Large intestine (tissue), 12 donors: ENCODE measurements at places on chromosomes 16 and 17.
A peak's percentile ranks its signal among the peaks of the same experiment; 100 is the strongest.

DNA sequence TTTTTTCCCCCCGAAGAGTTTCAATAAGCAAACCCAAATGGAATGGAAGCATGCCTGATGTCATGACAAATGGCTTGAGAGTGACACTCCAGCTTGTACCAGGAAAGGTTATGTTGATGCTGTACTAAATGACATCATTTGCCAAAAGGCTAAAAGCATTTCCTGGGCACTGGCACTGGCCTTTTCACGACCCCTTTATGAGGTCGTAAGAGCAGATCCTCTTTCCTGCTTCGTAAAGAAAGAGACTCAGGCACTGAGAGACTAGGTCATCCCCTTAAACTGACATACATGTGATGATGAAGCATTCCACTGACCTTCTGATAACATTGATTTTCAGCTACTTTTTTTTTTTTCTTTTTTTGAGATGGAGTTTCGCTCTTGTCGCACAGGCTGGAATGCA is 30.5 kb downstream of the CEP295NL start:
- no peak for DNase-seq

GRCh38 chr17:81254955-81255717 is 16.0 kb downstream of the NDUFAF8 start:
- peak; percentile 87 for DNase-seq

DNA sequence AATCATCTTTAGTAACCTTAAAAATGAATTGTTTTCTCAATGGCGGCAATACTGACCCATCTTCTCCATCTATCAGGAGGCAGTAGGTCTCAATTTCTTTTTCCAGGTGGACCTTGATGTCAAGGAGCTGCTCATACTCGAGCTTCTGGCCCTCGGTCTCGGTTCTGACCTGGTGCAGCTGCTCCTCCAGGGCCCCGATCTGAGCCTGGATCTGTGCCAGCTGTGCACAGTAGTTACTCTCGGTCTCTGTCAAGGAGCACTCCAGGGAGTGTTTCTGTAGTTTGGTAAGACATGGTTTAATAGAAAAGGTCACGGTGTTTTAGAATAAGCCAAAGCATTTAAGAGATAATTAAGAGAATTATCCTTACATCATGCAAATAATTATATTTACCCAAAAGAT is 4.9 kb downstream of the KRT27 start:
- no peak for DNase-seq

GRCh38 chr16:90083139-90083538 is 6.0 kb upstream of the PRDM7 start:
- DNase-seq: no peak

- DNase-seq: no peak
These were observed 205.2 kb downstream of the RAB11FIP4 start for GRCh38 chr17:31596382-31597323.

GRCh38 chr17:41153856-41154255 is 4.2 kb upstream of the KRTAP4-5 start:
- no peak for DNase-seq

GRCh38 chr17:2050300-2051060 is 4.4 kb upstream of the HIC1 start:
- peak; percentile 67 for DNase-seq

- no peak for DNase-seq
These were observed 77.8 kb downstream of the WWP2 start for GRCh38 chr16:69839798-69840409.

GRCh38 chr16:78642621-78643285 is 543.3 kb downstream of the WWOX start:
- no peak for DNase-seq

- DNase-seq: no peak
These were observed 83.3 kb downstream of the ABHD15 start for GRCh38 chr17:29483503-29483902.

GRCh38 chr17:79407385-79407784 is 203.5 kb downstream of the RBFOX3 start:
- no peak for DNase-seq

DNA sequence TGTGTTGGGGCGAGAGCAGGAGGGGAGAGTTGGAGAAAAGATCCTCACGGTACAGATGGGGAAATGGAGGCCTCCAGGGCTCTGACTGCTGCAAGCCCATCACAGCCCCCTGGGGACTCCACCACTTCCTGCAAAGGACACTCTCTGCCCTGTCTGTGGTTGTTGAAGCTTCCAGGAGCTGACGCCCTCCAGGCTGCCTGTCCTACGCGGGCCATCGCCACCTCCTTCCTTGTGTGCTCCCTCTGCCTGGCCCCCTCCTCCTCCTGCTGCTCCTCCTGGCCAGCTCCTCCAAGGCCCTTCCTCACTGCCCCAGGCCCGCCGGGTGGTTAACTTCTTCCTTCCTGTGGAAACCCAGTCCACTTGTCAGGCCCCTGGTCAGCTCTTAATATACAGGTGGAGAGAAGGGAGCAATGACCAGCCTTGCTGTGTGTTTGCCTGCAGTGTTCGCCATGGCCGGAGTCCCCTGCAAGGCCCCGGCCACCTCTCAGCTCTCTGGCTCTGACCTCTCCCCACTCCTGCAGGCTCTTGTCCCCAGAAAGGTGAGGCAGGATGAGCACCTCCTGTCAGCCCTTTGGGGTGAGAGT is 18.4 kb upstream of the STAC2 start:
- no peak for DNase-seq

- peak; percentile 6 for DNase-seq
These were observed 110.1 kb downstream of the IRX3 start for GRCh38 chr16:54176376-54176901.

DNA sequence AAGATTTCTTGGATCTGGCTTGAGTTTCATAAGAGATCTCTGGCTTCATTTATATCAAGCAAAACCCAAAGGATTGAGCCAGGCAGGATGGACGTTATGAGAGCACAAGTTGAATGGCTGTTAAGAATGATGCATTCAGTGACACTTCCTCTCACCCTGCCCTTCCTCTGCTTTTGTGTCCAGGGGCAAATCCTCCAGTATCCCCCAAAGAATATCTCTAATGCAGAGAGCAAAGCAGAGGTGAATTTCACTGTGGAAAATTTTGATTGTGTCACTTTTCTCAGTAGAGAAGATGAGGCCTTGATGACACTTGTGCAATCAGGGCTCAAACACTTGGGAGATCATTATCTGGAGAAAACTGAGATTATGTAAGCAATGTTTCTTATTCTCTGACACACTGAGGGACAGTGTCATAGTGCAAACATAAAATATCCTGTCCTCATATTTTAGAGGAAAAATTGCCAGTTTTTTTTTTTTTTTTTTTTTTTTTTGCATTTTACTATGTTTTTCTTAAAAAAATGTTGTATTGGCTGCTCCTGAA is 25.3 kb downstream of the MARCHF10 start:
- DNase-seq: no peak

- no peak for DNase-seq
These were observed 67.8 kb downstream of the BMERB1 start for GRCh38 chr16:15502041-15502725.

GRCh38 chr16:83420206-83420760 is 387.5 kb upstream of the HSBP1 start:
- no peak for DNase-seq

- DNase-seq: no peak
These were observed 78.0 kb downstream of the RAP1GAP2 start for GRCh38 chr17:2874189-2874686.

GRCh38 chr17:72193391-72194106 is 72.7 kb downstream of the SOX9 start:
- DNase-seq: no peak

DNA sequence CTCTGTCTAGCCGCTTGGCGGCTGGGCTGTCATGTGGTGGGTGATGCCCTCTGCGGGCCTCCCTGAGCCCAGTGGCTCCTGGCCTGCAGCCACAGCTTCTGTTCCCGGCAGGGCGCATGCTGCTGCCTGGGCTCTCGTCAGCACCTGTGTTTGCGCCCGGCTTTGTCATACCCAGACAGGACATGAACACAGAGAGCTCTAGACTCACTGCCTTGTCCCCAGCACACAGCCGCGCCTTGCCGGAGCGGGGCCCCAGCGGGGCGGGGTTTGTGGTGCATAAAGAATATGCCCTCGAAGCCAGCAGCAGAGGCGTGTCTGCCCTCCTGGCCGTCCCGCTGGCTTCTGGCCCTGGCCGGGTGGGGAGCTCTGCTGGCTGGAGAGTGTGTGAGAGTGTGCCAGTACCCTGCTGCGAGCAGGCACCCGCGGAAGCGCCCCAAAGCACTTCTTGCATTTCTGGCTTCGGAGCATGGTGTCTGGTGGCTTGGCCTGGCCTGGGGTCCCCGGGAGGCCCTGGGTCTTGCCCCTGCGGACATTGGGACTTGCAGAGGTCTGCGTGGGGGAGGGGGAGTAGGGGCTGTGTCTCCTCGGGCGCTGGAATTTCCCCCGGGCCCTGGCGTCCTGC is 14.4 kb downstream of the ASPSCR1 start:
- peak; percentile 84 for DNase-seq

DNA sequence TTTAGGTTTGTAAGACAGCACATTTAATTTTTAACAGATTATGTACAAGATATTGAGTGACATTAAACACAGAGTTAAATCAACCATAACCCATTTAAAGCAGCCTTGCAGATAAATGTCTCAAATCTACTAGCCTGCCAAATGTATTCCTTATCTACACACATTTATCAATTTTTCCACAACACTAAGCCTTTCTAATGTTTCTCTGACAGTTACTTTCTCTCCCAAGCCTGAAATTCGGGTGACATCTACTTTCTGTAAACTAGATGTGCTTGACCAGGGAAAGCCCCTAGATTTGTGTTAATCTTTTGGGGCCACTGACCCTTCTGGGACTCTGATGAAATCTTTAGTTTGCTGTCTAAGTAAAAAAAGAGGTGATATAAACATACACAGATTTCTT is 69.0 kb downstream of the CDH13 start:
- no peak for DNase-seq

- DNase-seq: no peak
These were observed 146.3 kb upstream of the TBX2 start for GRCh38 chr17:61253362-61253761.

GRCh38 chr16:56988948-56989945 is at the start of gene NLRC5:
Gene NLRC5 (plus strand): TSS chr16:56989557. CDS start chr16:57020713, 31,156 bp downstream.
- peak; percentile 94 for DNase-seq

DNA sequence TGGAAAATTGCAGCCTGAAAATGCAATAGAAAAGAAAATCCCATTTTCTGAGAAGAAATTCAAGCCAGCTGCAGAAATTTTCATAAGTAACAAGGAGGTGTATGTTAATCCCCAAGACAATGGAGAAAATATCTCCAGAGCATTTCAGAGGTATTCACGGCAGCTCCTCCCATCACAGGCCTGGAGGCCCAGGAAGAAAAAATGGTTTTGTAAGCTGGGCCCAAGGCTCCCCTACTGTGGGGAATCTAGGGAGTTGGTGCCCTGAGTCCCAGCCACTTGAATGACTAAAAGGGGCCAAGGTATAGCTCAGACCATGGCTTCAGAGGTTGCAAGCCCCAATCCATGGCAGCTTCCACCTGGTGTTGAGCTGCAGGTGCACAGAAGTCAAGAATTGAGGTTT is 93.3 kb upstream of the ZNF267 start:
- no peak for DNase-seq

- no peak for DNase-seq
These were observed 73.4 kb upstream of the GPR139 start for GRCh38 chr16:20147091-20147490.
